ENCODE measurements at places on chromosomes 3 and 15.

GRCh38 chr15:31065824-31066223 lies 35.7 kb downstream of the TRPM1 start:
- DNase-seq: no peak

DNA sequence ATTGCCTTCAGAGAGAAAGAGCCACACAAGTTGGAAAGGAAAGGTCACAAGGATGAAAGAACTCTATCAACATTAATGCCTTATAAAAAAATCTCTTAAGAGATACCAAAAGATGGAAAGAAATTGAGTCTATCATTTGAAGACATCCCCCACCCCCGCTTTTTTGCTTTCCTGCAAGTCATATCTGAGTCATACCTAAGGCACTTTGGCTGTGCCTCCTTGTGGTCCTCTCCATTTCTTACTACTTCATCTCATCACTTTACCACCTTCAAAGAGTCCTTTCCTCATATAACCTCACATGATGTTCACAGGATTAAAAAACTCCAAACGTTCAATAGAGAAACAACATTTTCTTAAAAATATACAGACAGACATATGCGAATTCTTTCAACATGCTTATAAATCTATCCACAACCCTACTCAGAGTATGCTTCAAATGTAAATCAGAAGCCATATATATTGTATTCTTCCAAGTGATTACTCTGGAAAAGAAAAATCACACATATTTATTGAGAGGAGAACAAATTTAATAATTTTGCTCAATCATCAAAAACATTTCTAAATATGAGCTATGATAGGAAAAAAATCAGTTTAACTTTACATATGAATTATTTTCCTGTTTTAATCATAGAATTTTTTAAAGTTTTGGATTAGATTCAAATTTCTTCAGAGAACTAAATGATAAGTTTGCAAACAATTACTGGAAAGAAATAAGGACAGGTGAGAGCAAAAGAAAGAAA lies 1003.9 kb upstream of the CFAP20DC start:
- no peak for DNase-seq

GRCh38 chr3:188947401-188948280 lies 224.1 kb upstream of the TPRG1 start:
- peak; percentile 95 for DNase-seq

DNA sequence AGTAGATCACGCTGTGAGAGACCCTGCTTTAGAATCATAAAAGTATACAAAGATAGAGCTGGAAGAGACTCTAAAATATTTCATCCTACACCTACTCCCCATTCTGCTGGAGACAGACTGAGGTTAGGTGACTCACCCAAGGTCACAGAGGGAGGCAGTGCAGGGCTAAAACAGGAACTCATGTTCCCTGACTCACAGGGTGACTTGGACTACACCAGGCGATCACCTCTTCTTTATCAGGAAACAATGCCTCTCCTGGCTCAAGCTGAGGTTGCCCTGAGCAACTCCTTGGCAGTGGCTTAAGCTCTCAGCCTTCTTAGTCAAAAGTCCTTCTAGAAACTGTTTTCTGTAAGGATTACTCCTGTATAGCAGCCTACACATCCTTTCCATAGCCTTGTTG lies 26.4 kb upstream of the TNFAIP8L3 start:
- no peak for DNase-seq

DNA sequence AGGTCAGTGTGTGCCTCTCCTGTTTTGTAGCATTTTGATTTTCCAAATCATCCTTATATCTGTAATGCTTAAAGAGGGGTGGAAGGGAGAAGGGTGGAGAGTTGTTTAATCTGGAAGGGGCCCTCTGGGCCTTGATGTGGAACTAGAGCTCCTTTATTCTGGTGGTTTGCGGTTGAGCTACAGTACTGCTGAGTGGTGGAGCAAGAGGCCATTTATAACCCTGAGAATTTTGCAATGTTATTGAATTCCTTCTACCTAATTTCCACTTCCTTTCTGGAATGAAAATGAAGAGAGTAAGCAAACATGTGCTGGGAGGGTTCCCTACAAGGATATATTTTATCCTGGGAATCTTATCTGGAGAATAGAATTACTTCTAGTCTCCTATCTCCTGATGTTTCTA lies 35.3 kb upstream of the TUBGCP5 start:
- no peak for DNase-seq

DNA sequence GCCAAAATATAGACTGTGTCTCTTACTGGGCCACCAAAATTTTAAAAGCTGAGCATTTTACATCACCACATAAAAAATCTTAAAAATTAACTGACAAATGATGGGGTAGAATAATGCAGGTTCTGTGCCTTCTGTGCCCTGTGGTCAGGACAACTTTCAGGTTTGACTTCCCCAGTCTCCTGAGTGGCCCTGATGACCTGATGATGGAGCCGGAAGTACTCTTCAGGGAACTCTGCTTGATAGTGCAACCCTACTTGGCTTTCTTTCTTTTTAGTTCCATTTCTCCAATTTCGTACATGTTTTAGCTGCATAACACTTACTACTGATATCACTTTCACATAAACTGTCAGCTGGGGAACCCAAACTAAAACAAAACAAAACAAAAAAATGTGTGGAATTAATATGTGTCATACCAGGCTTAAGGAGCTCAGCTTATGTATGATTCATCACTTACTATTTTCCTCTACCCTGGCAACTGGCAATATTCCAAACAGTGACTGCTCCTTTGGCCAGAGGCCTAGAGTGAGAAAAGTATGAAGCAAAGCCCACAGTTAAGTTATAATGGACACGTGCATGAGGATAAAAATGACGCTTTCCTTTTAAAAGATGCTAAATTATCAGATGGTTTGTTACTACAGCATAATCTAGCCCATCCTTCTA lies 194.3 kb downstream of the BCHE start:
- no peak for DNase-seq

- DNase-seq: no peak
Observed at GRCh38 chr3:15499536-15499935, 22.0 kb downstream of the COLQ start.

DNA sequence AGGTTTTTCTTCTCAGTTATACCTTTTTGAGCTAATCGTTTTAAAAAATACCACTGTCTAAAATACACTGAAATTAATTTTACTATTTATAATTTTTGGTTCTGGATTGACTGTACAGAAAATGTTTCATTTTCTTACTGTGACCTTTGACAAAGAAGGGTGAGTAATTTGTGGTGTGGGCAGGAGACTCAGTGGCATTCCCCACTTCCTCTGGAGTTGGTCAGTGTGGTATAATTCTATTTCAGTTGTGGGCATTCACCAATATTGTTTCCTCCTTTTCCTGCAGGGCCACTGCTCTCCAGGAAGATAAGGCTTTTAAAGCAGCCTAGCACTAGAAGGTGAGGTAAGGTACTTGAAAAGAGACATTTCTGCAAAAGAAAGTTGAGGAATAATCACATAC lies 6.5 kb downstream of the DAG1 start:
- no peak for DNase-seq

- no peak for DNase-seq
Observed at GRCh38 chr3:15217841-15218267, 11.8 kb downstream of the CAPN7 start.

- DNase-seq: peak; percentile 26
Observed at GRCh38 chr3:175672119-175672689, 813.1 kb downstream of the NAALADL2 start.

DNA sequence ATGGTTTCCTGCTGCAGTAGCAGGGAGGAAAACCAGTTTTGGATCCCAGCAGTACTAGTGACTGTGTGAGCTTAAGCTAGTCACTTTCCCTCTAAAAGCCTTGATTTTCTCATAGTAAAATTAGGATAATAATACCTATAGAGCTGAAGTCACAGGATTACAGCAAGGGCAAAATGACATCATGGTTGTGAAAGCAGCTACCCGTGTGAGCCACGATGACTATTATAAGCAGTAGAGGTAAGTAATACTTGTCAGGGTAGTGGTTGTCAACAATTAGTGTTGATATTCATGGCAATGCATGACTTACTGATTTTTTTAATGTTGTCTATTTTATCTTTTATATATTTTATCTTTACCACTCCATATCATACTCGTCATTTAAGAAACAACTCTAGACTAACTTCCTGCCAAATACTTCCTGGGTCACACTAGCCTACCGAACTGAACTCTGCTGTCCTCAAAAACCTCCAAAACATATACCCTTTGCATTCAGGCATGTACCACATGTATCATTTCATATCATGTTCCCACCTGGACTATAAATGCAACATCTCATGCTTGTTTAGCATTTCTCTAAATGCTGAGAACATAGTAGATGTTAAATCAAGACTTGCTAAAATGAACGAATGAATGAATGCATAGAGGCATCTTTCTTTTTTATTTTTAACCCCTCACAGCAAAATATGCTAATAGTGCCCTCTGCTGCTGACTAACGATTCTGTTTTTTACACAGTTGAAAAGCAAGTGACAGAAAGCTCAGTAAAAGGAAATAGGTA lies 172.6 kb downstream of the P3H2 start:
- no peak for DNase-seq

DNA sequence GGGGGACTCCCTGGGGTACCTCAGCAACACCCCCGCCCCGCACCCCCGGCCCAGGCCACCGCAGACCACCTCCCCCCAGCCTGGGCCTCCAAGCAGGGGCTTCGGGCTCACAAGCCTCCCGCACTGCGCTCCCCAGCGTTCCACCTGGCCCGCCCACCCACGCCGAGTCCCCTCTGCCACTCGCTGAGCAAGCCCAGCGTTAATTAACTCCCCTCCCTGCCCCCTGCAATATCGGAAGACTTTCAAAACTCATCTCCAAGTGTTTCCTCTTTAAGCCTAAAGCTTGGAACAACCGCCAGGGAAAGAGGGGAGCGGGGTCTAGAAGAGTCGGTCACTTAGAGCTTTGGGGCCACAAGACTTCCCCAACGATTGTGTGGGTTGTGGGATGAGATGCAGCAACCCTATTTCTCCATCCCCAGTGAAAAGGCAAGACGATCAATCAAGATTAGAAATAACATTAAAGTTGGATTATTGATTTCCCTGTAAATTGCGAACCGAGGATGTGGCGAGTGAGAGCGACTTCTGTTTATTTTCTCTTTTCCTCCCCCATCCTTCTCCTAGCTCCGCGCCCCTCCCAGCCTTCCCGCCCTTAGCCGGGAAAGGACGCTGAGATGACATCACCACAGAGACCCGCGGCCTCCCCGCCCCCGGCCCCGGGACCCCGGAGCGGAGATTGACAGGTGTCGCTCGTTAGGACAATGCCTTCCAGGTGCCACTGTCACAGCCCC lies 30.2 kb downstream of the NR2F2 start:
- peak; percentile 83 for DNase-seq

DNA sequence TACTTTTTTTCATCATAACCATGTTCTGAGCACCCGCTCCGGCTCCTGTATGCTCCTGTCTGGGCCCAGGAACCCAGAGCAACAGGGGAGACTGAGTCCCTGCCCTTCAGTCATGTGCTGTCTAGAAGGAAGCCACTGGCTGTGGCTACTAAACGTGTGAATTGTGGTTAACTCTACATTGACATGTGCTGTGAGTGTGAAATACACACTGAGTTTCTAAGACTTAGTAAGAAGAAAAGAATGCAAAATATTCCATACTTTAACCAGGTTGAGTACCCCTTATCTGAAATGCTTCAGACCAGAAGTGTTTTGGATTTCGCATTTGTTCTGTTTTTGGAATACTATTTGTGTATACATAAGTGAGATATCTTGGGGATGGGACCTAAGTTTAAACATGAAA lies 42.8 kb upstream of the CGNL1 start:
- no peak for DNase-seq

- no peak for DNase-seq
Observed at GRCh38 chr3:170638988-170639387, 53.1 kb upstream of the SLC7A14 start.

- no peak for DNase-seq
Observed at GRCh38 chr3:73710340-73710739, 85.6 kb upstream of the PDZRN3 start.

DNA sequence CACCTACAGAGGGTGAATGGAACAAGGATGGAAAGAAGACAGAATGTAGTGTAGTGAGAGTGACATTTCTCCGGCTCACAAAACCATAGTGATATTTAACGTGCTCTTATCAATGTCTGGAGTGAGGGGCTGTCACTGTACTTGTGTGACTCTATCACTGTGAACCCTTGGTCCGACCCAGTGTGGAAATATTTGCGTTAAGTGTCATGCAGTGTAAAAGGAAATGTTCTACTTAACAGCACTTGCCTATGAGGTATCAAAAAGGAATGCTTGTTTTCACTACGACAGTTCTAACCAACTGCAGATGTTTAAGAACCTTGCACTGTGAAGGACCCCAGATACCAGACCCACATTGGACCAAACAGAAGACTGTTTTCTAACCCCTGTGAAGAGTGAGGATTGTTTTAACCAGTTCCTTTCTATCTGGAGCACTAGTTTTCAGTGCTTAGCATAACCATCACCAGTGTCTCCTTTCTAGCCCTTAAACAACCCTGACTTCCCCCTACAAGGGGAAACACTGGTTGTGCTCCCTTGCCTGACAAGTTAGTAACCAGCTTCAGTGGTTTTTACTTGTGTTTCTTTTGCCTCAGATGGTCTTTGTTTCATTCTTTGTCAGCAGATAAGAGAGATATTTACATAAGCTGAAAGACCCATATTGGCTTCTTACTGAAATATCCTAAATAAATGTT lies 144.7 kb upstream of the ABHD17C start:
- DNase-seq: no peak

- DNase-seq: no peak
Observed at GRCh38 chr15:58535894-58536293, 104.1 kb downstream of the LIPC start.

DNA sequence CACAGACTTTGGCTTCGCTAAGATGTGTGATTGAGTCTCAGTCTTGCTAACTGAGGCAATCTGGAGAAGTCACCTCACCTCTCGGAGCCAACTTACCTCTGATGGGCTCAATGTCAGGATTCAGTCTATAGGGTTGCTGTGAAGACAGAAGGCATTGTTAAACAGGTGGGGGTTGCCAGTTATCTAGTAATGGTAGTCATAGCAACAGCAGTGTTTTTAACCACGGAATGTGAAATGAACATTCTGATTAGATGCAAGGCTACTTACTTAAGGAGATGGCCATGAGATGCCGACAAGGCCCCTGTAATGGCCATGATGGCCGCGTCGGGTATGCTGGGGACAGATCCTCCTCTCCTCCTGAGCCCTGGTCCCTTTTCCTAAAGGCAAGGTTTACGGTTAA lies 243.1 kb downstream of the GABRG3 start:
- no peak for DNase-seq

Data from right kidney (tissue), 9 donors.